Tongue (tissue), 3 donors: ENCODE measurements at places on chromosomes 6 and 20.

GRCh38 chr6:146153040-146153758, 124.3 kb downstream of the GRM1 start:
- no peak for DNase-seq

DNA sequence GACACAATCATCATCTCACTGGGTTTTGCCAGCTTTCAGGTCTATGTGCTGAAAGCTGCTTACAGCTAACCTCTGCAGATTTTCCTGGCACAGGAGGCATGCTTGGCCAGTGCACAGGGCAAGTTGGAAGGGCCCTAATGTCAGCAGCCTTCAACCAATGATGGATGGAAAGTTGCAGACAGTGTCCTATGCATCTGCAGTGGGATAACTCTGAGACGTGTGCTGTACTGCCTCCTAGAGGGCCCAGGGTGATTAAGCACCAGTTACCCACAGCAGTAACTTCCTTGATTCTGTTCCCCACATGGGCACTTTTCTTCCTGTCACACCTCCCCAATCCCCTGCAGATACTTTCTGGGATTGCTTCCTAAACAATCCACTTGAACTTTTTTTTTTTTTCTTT, 38.6 kb downstream of the OVOL2 start:
- no peak for DNase-seq

DNA sequence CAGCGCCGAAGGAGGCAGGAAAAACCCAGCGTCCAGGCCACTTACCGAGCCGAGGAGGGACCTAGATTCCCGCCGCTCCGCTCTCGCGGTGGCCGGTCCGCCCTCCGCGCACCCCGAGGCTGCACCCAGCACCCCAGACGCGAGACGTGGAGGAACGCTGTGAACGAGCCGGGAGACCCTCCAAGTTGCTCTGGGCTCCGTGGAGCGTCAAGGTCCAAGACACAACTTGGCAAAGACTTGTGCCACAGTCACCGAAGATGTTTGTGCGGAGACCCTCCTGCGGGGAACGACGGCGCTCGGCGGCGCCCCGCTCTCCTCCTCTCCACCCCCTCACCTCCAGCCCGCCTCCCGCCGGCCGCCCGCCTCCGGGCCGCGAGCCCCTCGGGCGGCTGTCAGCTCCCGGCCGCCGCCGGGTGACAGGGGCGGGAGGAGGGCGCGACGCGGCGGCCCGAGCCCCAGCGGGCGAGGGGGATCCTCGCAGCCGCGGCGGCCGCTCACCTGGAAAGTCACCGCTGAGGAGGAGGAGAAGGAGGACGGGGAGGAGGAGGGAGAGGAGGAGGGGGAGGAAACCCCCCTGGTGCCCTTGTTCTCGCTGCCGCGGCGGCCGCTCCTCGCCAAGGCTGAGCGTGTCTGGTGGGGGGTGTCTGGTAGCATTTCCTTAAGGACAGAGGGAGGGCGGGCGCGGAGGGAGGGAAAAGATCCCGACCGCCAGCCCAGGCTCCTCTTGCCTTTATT, 637 bp upstream of the HIVEP2 start:
- no peak for DNase-seq

GRCh38 chr20:34720266-34720665, 16.1 kb downstream of the TP53INP2 start:
- DNase-seq, result no peak

DNA sequence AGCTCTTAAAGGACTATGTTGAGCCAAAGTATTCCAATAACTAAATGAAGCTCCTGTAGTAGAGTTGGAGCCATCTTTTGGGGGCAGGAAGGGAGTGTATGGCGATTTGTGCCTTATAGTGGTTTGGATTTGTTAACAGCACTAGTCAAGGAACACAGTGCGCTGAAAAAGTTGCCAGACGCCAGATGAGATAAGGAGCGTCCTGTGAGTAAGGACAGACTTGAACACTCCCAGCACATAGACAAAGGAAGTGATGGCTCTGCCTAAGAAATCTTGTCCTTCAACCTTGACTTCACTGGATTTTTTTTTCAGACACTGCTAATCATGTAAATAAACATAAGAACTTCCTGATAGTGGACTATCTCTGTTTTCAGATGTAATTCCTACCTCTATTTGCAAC, 136.9 kb downstream of the TRMT11 start:
- no peak for DNase-seq

- DNase-seq, result peak; percentile 55
Measured at GRCh38 chr20:40265825-40266533, 423.1 kb downstream of the MAFB start.

DNA sequence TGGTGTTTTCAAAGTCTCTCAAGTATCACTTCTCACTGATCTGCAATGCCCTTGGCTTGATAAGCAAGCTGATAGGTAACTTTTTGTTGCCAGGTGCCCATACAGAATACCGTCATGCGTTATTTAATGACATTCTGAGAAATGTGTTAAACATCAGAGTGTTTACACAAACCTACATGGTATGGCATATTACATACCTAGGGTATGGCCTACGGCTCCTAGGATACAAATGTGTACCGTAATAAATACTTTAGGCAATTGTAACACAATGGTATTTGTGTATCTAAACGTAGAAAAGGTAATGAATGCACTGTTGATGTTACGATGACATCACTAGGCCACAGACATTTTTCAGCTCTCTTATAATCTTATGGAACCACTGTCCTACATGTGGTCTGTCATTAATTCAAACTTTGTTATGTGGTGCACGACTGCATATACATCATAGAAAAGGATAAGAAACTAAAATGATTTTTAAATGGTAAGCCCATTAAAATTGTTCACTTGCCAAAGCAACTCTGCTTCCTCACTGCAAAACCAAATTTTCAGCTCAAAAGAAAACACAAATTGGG, 35.7 kb downstream of the CSNK2A1 start:
- DNase-seq, result no peak

DNA sequence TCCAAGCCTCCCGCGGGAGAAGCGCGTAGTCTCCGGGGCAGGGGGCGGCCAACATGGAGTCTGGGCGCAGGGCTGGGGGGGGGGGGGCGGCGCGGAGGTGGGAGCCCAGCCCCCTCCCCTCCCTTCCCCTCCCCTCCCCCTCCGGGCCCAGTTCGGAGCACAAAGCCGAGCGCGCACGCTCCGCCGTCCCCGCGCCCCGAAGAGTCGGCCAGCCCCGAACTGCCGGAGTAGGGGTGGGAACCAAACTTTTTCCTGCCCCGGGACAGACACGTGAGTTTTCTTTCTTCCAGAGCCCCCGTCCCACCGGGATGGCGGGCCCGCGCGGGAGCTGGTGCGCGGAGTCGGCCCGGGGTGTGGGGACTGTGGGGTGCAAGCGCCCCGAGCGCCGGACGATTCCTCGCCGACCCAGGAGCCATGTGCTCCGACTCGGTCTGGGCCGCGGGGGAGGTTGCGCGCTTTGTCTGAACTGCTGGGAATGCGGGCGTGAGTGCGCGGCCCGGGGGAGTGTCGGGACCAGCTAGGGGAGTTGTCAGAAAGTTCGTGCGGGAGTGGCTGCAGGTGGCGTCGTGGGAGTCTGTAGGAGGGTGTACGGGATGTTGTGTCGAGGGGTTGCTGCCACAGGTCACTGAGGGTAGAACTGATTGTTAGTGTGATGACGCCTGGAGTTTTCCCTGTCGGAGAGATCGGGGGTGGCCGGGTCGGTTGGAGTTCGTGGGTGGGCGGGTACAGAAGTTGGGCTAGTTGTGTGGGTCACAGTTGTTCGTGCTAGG, 1.2 kb downstream of the TGIF2 start:
- DNase-seq, result peak; percentile 65

DNA sequence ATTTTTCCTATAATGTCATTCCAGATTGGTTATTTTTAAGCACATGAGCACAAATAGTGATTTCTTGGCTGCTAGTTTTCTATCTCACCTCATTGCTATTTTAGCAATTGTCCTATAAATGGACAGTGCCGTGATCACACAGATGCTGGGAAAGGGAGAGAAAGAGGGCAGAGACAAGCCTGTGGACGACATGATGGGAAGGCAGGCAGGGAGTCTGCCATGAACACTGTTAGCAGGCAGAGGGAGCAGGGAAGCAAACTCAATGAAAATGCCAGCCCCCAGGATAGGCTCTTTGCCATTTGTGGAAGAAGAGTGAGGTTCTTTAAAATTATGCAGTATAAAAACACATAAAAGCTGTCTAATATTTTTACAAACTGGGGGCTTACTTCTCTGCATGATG, 96.8 kb downstream of the ADTRP start:
- DNase-seq, result no peak

DNA sequence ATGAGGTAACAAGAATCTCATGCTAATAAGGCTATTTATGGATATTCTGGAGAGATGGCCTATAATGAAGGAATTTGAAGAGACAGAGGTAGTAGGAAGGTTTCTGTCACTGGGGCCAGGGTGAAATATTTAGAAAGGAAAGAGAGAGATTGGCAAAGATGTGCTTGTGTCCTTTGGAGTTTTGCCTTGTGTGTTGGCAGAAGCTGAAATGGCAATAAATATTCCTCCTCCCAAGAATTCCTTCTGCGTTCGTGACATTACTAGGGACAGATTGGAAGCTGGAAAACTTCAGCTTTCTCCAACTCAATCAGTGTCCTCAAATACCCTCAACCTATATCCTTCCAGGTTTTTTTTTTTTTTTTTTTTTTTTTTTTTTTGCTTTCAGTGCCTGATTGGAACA, 6.3 kb downstream of the SAMD5 start:
- no peak for DNase-seq

- DNase-seq, result no peak
Measured at GRCh38 chr6:68468244-68468884, 166.7 kb upstream of the ADGRB3 start.

DNA sequence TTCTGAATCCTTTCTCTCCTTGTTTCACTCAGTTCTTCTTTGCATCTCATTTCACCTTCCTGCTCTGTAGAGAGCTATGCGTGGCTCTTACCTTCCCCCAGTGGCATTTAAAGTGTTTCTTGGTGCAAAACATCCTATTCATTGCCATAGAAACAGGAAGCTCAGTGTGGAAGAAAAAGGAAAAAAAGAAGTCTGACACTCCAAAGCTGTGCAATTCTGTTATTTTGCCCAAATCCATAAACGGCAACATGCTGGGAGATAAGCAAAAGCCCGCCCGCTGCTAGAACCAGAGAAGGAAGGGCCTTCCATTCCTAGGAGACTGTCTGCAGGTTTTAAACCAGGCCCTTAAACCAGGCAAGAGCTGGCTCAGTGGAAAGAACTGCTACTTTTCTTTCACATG, 247.1 kb downstream of the HIVEP2 start:
- DNase-seq, result no peak

DNA sequence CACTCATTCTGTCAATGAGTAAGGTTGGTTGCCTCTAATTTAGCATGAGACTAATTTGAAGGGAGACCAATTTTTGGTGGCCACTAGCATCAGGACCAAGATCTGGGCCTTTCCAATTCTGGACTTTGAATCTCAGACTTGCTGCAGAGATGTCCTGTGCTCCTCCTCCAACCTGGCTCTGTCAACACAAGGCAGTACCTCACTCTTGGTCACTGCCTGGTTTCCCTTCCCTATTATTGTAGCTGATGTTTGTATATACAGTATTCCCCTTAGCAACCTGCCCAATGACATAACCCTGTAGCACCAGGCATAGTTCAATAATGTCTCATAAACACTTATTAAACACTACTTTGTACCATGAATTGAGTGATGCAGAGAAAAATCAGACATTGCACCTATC, 50.4 kb downstream of the UNC5CL start:
- no peak for DNase-seq

DNA sequence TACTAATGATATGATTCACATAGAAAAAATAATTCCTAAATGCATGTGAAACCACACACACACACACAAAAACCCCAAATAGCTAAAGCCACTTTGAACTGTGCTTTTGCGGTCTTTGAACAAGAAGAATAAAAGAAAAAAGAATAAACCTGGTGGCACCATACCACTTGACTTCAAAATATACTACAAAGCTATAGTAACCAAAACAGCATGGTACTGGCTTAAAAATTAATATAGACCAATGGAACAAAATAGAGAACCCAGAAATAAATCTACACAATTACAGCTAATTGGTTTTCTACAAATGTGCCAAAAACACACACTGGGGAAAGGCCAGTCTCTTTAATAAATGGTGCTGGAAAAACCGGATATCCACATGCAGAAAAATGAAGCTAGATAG, 13.4 kb downstream of the OR2B6 start:
- no peak for DNase-seq

DNA sequence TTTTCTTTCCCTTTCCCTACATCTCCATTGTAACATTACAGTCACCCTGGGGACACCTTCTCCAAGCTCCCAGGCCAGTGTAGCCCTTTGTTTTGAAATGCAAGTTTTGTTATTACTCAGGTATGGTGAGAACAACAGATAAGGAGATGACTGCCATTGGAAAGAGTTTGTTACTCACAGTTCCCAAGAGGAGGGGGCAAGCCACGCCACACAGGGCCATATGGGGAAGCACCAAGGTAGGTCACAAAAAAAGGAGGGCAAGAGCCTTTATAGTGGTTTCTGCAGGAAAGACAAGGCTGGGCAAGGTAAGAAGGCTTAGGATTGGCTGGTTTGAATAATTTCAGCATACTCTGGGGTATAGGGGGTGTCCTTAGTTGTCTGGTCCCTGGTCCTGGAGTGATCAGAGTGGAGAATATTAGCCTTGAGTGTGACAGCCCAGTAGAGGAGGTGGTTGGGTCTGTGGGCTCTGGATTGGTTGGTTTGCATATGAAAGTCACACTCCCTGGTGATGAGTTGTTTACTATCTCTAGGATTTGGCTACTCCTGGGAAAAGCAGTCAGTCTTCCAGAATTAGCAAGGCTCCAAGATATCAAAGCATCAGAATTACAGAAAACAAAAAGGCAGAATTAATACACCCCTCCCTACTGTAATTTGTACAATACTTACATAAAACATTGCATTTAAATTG, 33.1 kb upstream of the SMLR1 start:
- DNase-seq, result no peak
